ENCODE measurements at places on chromosomes 16 and 17.

DNA sequence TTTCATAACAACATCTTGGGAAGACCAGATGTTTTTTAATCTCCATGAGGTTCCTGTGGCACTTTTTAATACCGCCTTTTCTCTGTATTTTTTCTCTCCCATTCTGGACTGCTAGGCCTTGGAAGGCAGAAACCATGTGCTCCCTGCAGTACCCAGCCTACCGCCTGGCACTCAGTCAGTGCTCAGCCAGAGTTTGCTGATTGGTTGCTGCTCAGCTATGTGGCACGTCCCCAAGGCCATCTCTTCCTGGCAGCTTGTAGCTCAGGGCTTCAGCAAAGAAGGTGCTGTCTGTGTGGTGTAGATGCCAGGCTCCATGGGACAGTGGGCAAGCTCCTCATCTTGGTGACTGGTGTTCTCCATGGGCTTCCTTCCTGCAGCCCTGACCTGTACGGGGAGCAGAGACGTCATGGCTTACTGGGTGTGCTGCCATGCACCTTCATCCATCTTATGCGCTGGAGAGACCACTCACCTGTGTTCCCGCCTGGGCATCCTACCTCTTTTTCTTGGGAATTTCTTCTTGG lies 86.7 kb downstream of the CLEC16A start:
- DNase-seq, result no peak

DNA sequence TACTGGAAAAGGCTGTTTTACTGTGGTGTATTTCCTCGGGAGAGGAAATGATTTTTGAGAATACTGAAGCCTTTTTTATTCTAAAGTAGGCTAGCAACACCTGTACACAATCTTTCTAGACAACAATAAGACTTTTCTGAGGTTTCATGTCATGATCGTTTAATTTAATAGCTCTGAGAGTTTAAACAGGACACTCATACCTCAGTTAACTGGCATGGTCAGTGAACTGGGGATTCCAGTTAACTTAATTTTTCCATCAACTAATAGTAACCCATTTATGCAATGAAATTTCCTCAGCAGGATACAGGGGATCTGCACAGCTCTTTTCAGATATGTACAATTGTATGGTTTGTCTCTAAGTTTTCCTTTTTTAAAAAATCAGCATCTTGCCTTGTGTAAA lies 262.6 kb downstream of the NTN1 start:
- DNase-seq, result no peak

DNA sequence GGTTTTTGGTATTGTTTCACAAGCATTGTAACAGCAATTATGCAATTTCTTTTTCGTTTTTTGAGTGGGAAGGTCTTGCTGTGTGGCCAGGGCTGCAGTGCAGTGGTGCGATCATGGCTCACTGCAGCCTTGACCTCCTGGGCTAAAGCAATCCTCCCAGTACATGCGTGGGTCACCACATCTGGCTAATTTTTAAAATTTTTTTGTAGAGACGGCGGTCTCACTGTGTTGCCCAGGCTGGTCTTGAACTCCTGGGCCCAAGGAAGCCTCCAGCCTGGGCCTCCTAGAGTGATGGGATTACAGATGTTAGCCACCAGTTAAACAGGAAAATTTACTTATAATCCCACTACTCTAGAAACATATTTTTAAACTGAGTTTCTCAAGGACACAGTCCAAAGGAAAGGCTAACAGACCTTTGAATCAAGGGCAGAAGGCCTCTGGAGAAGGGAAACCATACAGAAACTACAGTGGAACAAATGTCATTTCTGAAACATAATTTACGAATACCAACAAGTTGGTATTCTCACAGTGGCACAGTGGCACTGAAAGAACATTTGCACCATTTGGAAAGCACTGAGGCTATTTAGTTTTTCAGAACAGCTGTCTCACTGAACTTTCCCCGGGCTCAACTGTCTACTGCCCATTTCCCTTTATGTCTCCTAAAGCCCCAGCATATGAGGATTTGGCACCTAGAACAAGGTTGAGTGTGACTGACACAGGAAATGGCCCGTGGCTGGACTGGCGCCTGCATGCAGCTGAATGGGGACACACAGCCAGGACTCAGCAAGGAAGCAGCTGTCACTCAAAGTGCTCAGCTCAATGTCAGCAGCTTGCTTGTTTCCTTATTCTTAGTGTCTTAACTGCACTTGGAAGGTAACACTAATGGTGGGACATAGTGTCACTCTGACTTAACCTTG lies 2.8 kb upstream of the PRKAR1A start:
- DNase-seq, result peak; percentile 46

GRCh38 chr17:33145941-33146340 lies 147.2 kb downstream of the ASIC2 start:
- no peak for DNase-seq

GRCh38 chr16:57745768-57746167 lies 10.2 kb downstream of the KATNB1 start:
- no peak for DNase-seq

DNA sequence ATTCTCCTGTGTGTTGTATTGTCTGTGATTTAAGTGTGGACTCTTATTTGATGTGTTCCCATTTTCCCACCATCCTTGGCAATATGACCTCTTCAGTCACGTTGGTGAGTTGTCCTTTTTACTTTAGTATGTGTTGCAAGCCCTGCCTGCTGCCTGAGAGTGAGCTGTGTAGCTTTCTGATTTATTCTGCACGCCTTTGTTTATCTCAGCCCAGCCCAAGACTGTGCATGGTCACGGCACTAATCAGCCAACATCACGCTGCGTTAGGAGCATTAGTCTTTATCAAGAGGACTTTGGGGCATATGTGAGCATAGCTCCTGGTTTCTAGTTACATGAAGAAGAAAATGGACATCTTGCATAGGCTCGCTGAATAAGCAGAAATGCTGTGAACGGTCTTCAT lies 6.0 kb downstream of the TOM1L1 start:
- DNase-seq, result no peak

DNA sequence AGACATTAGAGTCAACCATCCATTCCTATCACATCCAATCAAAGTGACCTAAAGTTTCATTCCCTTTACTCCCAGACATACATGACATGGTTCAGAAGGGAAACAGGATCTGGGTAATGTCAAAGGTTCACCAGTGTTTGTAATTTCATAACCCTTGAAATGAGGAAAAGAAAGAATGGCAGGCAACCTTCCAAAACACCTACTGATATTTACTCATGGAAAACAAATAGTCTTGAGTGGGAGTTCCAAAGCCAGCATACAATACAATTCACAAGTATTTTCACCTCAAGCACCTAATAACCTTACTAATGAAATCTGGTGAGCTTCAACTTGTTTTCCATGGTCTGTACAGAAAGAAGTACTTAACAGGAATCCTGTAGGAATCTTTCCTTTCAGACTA lies 72.5 kb upstream of the AXIN2 start:
- DNase-seq, result no peak
